ENCODE measurements at places on chromosomes 4 and X. TPM values are rescaled to one million over a fixed set of nuclear protein-coding genes. Genes with fewer than 3 reads are reported as not detected.

GRCh38 chr4:158131027-158131426 lies 41.8 kb downstream of the GASK1B start:
- no peak for DNase-seq

DNA sequence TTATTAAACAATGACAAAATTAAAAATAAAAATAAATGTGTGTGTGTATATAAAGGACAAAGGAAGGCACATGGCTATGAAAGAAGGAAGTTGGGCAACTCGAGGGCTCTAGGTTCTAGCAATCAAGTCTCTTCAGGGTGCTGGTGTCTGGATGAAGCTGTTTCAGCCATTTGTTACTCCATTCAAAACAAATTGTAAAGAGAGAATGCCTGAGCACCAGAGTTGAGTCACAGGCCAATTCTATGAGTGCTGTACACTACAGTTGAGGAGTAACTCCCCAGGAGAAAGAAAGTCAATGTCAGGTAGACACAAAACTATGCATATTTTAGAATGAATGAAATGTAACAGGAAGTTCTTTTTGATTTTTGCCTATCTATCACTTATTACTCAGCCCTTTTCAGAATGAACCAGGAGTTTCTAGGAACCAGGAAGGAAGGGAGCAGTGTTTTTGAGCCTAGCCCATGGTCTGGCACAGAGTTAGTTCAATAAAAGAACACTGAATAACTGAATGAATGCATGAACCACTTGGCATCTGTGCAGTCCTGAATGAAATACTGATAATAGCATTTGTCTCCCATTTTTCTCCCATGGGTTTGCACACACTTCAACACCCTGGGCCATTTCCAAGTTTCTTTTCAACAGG lies 151.7 kb upstream of the CPEB2 start:
- no peak for DNase-seq

GRCh38 chr4:152103181-152103901 lies 342.5 kb upstream of the GATB start:
- DNase-seq = no peak

DNA sequence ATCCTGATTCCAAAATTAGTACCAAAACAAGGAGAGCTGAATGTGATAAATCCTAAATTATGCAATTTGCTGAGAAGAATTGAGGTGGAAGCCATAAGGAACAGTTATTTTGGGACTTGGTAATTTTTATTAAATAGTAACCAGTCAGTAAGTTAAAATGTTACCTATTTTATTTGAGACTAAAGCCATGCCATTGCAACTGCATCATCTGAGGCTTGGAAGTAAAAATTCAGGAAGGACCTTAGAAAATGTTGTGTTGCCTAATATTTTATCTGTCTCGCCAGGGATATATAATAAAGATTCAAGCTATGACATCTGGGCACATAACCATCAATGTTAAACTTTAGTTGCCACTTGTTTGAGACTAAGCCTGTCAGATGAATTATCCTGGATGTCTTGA lies 341.3 kb upstream of the MAGEB16 start:
- no peak for DNase-seq

The KIT gene
- total RNA-seq = 9.3 TPM

The CPZ gene
- 1.5 TPM for total RNA-seq

Measured in colonic mucosa (tissue), 4 donors.